ENCODE measurements at places on chromosomes 5 and 9. TPM values are rescaled to one million over a fixed set of nuclear protein-coding genes. Genes with fewer than 3 reads are reported as not detected.

ANKRD18A gene
- 3.5 TPM for polyA plus RNA-seq

DNA sequence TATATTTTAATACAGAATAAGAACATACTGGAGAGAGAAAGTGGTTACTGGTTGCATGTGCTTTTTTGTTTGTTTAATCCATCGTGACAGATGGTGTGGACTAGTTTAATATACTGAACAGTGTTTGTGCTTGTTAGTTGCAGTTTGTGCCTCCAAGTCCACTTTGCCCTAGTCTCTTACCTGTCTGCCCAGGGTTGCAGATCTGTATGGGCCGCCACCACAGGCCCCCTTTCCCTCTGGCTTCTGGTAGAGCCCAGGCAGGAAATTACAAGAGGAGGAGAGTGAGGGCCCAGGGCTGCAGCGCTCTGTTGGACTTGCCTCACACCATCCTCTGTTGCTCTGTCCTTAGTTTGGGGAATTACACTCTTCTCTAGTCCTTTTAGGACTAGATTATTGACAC is 166.4 kb downstream of the KDM4C start:
- no peak for DNase-seq
- H3K27me3 ChIP-seq, result no peaks in the 10 kb centered on the region
- H3K27ac ChIP-seq, result no peak overlapping the region
- H3K4me1 ChIP-seq, result no peaks in the 10 kb centered on the region
- no peaks in the 10 kb centered on the region for H3K36me3 ChIP-seq

TMC1 gene
- 1.4 TPM for polyA plus RNA-seq

DNA sequence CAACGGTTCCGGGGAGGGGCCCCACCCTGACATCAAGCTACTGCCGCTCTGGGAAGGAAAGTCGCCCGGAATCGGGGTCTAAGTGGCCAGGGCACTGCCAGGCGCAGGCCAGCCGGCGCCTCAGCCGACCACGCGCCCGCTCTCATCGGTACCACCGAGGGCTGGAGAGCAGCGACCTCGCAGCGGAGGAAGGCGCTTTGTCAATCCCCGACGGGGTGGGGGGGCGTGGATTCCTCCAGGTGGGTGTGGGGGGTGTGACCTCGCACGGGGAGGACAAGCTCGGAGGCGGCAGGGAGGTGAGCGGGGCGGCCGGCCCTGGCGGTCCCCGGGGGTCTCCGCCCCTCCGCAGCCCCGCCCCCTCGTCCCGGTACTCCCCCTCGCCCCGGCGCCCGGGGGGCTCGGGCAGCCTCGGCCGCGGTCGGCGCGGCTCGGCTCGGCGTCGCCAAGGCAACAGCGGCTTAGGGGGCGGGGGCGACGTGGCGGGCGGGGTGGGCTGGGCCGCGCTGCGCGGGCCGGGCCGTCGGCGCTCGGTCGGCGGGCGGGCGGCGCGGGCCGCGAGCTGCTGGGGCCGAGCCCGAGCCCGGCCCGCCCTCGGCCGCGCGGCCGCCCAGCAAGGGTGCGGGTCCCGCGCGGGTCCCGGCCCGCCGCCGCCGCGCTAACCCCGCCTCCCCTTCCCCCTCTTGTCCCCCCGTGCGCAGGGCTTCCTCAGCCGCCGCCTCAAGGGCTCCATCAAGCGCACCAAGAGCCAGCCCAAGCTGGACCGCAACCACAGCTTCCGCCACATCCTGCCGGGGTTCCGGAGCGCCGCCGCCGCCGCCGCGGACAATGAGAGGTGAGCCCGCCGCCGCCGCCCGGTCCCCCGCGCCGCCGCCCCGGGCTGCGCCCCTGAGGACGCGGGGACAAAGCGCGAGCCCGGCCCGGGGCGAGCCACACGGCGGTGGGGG is 47.5 kb downstream of the DAB2IP start:
- peaks cover 11% of the 10 kb centered on the region for H3K36me3 ChIP-seq
- no peaks in the 10 kb centered on the region for H3K27me3 ChIP-seq
- H3K27ac ChIP-seq, result peak overlapping the region; percentile 48
- H3K4me3 ChIP-seq, result peak overlapping the region; percentile 66
- H3K4me1 ChIP-seq, result peaks cover 46% of the 10 kb centered on the region

DNA sequence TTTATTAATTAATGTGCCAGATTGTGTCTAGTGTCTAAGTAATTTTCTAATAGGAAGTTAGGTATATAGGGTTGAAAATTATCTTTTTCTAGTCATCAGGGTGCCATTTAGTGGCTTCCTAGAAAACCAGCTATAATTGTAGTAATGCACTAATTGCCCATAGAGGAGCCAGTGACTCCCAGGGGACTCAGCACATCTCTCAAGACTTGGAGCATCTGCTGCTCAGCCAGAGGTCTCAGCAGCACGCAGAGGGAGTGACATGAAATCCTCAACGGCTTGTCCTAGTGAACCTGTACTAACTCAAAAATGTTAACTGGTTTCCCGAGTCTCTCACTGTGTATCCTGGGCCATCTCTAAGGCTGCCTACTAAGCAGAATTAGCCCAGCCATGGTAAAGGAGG is 78.2 kb upstream of the MAN2A1 start:
- no peaks in the 10 kb centered on the region for H3K36me3 ChIP-seq
- DNase-seq, result no peak
- peaks cover 3% of the 10 kb centered on the region for H3K4me1 ChIP-seq
- H3K27me3 ChIP-seq, result no peaks in the 10 kb centered on the region

DNA sequence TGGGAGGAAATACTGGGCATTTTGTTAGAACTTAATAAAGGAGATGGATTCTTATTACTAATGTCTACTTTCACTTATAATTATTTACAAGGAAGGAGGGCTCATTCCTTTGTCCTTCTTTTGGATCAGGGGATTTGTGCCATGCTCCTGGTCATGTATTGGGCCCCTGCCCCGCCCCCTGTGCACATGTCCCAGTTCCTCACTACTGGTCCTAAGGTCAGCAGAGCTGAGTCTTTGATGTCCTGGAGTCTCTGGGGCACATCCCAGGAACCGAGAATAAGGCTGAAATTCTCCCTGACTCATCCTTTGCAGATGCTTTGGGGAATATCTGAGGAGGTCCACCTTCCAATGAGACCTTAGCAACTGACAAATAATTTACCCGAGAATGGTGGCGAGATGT is 19.6 kb upstream of the TIFAB start:
- no peak for DNase-seq
- peaks cover 4% of the 10 kb centered on the region for H3K4me1 ChIP-seq
- no peak overlapping the region for H3K27ac ChIP-seq
- H3K4me3 ChIP-seq, result no peak overlapping the region

DNA sequence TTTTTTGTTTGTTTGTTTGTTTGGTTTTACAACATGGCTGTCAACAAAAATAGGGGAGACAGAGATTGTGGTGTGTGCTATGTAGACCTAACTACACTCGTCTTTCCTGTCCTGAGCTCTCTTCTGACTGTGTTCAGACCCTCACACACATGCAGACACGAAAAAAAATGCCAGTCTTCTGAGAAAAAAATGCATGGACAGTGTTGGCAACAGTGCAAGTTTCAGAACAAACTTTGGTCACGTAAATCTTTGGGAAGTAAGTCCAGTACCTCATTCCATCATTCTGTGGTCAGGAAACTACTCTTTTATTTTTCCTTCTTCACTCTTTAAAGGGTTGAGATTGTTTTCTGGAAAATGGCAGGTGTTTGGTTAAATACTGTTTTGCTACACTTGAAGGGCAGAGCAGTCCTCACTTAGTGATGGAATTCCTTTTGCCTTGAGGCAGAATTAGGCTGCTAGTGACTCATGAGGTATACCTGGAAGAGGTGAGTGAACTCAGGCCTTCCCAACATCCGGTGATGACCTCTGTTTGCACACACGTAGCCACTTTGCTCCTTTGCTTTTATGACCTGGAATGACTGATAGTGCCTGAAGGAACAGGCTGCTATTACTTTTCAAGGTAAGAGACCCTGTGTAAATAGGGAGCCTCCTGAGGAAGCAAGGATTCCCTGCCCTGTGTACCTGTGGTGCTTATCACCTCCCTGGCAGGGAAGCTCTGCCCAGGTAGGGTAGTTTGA is 81.6 kb upstream of the TNFAIP8 start:
- no peaks in the 10 kb centered on the region for H3K27me3 ChIP-seq
- DNase-seq, result no peak
- no peaks in the 10 kb centered on the region for H3K36me3 ChIP-seq

DNA sequence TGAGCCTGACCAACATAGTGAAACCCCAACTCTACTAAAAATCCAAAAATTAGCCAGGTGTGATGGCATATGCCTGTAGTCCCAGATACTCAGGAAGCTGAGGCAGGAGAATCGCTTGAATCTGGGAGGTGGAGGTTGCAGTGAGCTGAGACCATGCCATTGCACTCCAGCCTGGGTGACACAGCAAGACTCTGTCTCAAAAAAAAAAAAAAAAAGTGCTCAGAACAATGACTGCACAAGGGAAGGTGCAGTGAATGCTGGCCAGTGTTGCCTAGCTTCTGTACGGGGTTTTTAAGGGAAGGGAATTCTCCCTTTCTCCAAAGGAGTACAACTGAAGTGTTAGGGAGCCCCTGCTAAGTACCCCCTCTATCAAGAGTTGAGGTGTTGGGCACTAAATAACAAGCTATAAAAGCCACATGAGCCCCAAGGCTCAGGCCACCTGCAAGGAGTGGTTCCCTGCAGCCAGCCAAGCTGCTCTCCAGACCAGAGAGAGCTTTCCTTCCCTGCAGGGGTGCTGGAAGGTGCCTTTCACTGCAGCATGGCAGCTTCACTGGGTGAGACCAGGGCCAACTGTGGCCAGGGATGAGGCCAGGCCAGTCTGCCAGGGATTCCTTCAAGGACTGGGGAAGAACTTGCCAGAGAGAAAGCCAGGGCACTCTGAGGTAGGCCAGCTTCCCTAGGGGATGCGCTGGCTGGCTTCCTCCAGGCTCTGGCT is 14.8 kb downstream of the GADD45G start:
- DNase-seq, result no peak
- no peak overlapping the region for H3K27ac ChIP-seq
- no peak overlapping the region for H3K4me3 ChIP-seq

TMEM141 gene
- polyA plus RNA-seq, result 51.7 TPM

GRCh38 chr5:6638236-6638635 is 5.0 kb downstream of the SRD5A1 start:
- no peak for DNase-seq
- no peaks in the 10 kb centered on the region for H3K27me3 ChIP-seq
- peaks cover 5% of the 10 kb centered on the region for H3K4me1 ChIP-seq
- no peak overlapping the region for H3K4me3 ChIP-seq
- peaks cover 12% of the 10 kb centered on the region for H3K36me3 ChIP-seq

DNA sequence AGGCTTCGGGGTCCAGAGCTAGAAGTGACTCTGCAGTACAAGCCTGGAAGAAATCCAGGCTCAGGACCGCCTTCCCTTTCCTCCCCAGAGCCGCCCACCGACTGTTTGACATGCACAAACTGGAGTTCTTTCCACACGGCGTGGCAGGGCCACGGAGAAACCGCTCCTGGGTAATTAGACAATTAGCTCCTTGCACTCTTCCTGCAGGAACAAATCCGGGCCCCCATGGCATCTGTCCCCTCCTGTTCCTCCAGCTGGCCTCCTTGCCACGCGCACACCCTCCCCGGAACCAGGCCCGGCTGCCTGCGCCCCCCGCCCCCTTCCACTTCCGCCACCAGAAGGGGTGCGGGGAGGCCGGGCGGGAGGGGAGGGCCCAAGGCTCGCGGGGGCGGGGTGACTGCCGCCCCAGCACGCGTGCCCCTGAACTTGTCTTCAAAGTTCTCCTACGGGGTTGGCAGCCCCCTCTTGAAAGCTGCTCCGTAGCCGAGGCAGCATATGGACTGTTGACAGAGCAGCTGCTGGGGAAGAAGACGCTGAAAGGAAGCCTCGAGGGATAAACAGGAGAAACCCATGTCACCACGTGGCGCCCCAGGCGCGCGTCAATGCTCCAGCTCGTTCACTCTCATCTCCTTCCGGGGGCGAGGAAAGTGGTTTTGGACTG is 74.3 kb downstream of the SEC61B start:
- peak; percentile 90 for DNase-seq
- no peaks in the 10 kb centered on the region for H3K36me3 ChIP-seq
- H3K4me1 ChIP-seq, result peaks cover 7% of the 10 kb centered on the region
- peak overlapping the region; percentile 28 for H3K4me3 ChIP-seq
- no peaks in the 10 kb centered on the region for H3K27me3 ChIP-seq

All from spinal cord (tissue), 10 donors.